BJ (cell line): ENCODE measurements at places on chromosomes 13 and 19.

DNA sequence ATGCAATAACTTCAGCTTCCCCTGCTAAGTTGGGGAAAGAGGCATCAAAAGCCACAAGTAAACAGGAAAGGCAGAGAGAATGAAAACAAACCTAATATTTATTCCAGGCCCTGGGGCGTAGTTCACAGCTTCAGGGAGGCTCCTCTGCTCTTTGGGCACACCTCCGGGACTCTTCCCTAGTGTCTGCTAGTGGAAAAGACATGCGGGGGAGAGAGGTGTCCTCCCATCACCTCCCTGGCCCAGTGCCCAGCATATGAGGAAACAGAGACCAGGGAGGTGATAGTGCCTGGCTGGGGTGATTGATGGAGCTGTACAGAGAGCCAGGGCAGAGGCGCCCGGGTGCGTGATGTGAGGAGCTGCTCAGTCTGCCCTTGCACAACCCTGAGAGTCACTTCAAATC, 71.0 kb downstream of the RASL11A start:
- no peak for DNase-seq

- DNase-seq: no peak
These were observed 293.7 kb downstream of the PCDH17 start for GRCh38 chr13:57925250-57925649.

DNA sequence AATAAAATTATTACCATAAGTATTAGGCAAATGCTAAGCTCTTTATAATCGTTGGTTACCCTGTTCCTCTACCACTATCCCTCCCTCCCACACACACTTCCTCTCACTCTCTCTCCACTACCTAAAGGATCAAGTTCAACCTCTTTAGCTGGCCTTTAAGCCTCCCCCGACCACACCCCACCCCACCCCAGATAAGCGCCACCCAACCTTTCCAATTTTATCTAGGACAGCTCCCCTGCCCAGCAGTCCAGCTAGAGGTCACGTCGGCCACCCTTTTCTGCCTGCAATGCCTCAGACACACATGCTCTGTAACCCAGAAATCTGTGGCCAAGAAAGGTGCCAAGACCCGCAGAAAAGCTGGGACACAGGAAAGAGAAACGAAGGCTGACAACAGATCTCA, 1.1 kb downstream of the LYPD4 start:
- no peak for DNase-seq

DNA sequence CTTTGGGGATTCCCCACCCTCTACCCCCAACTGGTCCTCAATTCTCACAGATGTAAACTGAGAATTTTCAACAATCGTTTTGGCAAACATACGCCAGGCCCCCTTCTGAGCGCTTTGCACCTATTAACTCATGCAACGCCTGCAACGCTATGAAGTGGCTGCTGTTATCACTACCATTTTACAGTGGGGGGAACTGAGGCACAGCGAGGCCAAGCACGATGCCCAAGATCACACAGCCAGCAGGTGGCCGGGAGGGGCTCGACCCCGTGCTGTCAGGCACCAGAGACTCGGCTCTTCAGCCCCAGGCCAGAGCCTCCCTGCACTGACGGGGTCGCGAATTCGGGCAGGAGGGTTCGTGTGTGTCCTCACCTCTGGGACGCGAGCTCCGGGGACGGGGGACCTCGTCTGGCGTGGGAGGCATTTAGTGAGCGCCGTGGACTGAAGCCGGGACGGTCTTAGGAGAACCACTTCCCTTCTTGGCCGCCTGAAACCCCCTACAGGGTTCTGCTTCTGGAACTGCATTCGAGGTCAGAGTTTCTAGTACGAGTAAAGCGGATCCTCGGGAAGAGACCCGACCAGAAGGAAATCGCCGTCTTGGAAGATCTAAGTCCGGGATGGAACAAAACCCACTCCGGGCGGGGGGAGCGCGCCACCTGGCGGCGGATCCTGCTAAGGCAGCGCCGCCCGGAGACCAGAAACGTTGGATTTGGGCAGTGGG, 21.0 kb downstream of the ZNF114 start:
- no peak for DNase-seq

- DNase-seq: peak; percentile 24
These were observed 26.4 kb downstream of the CDK8 start for GRCh38 chr13:26280295-26280694.

- no peak for DNase-seq
These were observed 8.8 kb downstream of the GIPR start for GRCh38 chr19:45676851-45677263.

DNA sequence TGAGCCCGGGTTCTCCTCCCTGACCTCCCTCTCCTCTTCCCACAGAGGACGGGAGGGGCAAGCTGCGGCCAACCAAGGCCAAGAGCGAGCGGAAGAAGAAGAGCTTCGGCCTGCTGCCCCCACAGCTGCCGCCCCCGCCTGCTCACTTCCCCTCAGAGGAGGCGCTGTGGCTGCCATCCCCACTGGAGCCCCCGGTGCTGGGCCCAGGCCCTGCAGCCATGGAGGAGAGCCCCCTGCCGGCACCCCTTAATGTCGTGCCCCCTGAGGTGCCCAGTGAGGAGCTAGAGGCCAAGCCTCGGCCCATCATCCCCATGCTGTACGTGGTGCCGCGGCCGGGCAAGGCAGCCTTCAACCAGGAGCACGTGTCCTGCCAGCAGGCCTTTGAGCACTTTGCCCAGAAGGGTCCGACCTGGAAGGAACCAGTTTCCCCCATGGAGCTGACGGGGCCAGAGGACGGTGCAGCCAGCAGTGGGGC, 162.2 kb downstream of the KDM4B start:
- DNase-seq: no peak

DNA sequence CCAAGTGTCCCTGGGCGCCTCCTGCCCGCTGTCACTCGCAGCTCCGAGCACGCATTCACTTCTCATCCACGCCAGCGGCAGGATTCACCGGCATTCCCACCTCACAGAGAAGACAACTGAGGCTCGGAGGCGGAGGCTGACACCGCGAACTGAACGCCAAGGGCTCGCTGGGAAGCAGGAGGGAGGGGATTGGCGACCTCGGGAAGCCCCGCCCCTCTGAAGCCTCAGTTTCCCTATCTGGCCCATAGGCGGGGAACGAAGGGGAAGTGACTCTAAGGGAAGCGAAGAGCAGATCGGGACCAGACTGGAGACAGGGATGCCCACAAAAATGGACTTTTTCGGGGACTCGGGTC, 256 bp downstream of the MICOS13 start:
- DNase-seq: no peak

- DNase-seq: no peak
These were observed 47.6 kb downstream of the PCDH8 start for GRCh38 chr13:52800856-52801255.

DNA sequence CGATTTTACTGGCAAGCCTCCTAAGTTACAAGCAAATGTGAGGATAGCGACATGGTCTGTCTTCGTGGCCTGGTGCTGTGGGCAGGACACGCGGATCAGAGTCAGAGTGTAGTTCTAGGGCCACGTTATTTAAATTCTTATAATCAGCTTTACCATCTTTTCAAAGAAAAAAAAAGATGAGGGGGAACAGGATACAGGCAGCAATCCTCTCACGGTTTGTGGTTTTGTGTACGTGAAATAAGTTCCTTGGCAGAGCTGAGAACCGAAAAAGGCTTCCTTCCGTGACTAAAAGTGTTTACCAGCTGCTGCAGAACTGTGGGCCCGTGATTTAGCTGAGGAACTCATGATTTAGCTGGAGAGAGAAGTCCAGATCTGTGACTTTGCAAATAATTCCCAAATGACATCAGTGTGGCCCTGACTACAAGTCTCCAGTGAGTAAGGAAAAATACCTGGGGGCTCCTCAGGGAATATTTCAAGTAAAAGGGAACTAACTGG, 27.2 kb downstream of the RCBTB2 start:
- peak; percentile 94 for DNase-seq

GRCh38 chr13:78655906-78656305, 3.0 kb downstream of the OBI1 start:
- no peak for DNase-seq

DNA sequence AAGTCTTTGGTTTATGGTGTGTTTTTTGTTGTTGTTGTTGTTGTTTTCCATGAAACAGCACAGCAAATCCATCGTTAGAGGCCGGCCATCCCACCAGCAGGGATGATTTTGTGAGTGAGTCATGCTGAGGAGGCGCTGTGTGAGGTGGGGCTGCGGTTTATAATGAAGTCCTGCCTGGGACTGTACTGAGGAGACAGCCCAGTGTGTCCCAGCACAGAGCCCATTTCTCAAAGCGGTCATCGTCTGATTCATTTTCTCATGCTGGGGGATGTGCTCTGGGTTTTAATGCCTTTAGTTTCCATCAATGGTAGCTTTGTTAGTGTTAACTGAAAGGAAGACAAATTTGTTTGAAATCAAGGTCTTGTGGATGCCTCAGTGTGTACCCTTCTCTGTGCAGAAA, 129.3 kb upstream of the SERP2 start:
- DNase-seq: no peak

DNA sequence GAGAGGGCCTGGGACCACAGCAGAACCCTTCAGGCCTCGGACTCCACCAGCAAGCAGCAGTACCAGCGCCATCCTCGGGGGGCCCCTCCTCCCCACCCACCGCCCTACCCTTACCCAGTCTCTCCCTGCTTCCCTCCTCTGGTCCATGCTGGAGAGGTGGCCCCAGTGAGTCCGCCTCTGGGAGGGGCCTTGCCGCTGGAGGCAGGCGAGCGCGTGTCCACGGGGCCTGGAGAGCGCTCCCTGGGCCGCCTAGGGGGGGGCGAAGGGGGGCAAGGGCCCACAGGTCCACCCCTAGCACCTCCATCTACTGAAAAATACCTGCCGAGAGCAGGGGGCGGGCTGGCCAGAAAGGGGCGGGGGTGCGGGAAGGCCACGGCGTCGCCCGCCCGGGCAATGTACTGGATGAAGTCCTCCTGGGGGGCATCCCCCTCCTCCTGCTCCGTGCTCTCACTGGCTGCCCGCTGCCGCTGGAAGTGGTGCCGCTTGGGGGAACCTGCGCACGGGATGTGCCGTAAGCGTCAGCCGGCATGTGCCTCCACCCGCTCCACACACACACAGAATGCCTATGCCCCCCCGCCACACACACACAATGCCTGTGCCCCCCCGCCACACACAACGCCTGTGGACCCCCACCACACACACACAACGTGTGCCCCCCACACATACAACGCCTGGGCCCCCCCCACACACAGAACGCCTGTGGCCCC, 6.9 kb downstream of the CBARP start:
- DNase-seq: no peak

GRCh38 chr13:36074659-36075058, 56.5 kb downstream of the DCLK1 start:
- DNase-seq: no peak

GRCh38 chr19:3124630-3125029, 11.2 kb upstream of the GNA15 start:
- no peak for DNase-seq

- DNase-seq: no peak
These were observed 41.9 kb downstream of the C13orf46 start for GRCh38 chr13:113931841-113932459.

DNA sequence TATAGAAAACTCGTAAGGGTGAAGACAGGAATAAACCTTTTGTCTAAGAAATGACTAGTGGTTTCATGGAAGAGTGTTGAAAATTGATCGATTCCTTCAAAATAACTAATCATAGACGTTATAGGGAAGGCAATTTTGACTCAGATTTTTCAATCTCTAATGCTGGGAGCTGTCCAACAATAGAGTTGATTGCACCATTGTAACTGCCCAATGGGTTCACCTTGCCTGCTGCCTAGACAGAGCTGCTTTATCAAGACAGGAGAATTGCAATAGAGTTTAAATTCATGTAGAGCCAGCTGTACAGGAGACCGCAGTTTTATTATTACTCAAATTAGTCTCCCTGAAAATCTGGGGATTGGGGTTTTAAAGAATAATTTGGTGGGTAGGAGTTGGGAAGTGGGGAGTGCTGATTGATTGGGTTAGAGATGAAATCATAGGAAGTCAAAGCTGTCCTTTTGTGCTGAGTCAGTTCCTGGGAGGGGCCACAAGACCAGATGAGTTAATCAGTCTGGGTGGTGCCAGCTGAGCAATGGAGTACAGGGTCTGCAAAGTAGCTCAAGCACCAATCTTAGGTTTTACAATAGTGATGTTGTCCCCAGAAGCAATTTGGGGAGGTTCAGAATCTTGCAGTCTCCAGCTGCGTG, 16.8 kb upstream of the ADGRE2 start:
- no peak for DNase-seq

DNA sequence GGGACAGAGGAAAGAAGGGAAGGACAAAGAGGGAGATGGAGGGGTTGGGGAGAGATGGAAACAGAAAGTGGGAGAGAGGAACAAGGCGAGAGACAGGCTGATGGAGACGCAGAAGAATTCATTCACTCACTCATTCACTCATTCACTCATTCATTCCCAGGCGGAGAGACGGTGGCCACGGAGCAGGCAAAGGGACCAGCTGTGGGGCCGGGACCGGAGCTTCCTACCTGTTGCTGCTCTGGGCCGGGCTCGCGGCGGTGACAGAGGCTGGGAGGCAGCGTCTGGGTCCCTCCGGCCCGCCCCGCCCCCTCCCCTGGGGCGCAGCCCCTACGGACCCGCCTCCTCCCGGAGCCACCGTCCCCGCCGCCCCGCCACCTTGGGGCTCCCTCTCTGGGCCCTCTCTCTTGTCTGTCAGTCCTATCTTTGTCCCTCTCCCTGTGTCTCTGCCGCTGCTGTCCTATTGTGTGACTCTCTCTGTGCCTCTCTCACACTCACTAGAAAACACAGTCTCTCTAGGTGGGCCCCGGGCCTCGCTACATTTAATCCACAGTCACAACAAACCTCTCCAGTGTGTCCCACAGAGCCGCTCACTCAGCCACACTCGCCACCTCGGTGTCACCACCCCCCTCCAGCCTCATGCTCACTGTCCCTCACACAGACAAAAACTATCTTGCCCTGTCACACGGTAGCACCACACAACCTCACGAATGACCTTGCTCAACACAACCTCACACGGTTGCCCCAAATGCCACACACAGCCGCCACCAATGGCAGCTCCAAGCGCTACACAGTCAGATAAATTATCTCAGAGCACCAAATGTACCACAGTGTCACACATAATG, at the start of gene GNG8:
GNG8 (minus strand) TSS at position 283 of the 842 bp plus-strand sequence. CDS start 1,520 bp downstream, outside the sequence.
- DNase-seq: no peak

GRCh38 chr13:105719859-105720258, 815.6 kb downstream of the EFNB2 start:
- no peak for DNase-seq
